NK-92 treated with Interleukin-12 subunit alpha and Interleukin-12 subunit beta, amount 100 ng/mL, for 24 hours (cell line): ENCODE measurements at places on chromosomes 16 and 17.

- DNase-seq: no peak
Measured at GRCh38 chr16:61435346-61435745, 600.9 kb downstream of the CDH8 start.

DNA sequence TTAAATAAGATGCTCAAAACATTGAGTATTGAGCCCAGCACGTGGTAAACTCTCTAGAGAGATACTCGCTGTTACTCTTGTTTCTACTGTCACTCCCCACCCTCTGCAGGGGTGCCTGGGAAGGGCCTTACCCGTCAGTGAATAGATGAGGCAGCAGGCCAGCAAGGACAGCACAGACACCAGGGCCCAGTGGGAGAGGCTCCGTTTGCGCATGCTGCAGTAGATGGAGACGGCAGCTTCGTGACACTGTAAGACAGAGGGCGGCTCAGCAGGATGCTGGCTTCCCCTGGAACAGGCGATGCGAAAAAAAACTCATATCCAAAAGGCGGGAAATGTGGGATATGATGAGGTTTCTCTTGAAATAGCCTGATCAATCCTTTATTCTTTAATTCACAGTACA, 20.0 kb downstream of the SLC38A8 start:
- no peak for DNase-seq

- DNase-seq: no peak
Measured at GRCh38 chr17:42389899-42390298, 1.7 kb upstream of the STAT3 start.

GRCh38 chr17:44079877-44080821, 9.6 kb downstream of the G6PC3 start:
- no peak for DNase-seq

DNA sequence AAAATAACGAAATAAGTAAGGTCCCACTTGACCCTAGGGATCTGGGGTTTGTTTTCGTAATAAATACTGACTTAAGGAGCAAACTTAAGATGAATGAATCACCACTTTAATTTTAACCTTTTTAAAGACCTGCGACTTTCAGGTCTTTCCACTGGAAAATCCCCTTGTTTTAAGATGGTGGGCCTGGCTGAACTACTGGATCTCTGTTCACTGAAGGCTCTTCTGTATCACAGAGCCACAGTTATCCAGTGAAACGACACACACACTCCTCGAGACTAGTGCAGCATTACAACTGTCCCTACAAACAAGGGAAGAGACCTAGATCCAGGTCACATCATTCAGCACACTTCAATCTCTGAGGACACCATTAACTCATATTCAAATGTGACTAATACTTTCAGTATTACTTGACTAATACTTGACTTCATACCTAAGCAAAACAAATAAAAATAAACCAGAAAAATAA, 299.0 kb downstream of the CEP112 start:
- no peak for DNase-seq

- no peak for DNase-seq
Measured at GRCh38 chr17:40531051-40531991, 29.9 kb upstream of the TNS4 start.

DNA sequence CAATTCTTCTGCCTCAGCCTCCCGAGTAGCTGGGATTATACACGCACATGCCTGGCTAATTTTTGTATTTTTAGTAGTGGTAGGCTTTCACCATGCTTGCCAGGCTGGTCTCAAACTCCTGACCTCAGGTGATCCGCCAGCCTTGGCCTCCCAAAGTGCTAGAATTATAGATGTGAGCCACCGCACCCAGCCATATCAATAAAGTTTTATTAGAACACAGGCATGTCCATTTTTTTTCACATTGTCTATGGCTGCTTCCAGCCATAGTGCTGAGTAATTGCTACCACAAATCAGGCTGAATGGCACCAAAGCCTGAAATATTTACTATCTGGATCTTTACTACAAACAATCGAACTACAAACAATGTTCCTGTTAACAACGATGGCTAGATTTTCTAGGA, 114.4 kb upstream of the IRX6 start:
- no peak for DNase-seq

- no peak for DNase-seq
Measured at GRCh38 chr17:70320673-70321345, 151.5 kb downstream of the KCNJ2 start.

- DNase-seq: no peak
Measured at GRCh38 chr16:14050291-14051027, 20.7 kb upstream of the MRTFB start.

DNA sequence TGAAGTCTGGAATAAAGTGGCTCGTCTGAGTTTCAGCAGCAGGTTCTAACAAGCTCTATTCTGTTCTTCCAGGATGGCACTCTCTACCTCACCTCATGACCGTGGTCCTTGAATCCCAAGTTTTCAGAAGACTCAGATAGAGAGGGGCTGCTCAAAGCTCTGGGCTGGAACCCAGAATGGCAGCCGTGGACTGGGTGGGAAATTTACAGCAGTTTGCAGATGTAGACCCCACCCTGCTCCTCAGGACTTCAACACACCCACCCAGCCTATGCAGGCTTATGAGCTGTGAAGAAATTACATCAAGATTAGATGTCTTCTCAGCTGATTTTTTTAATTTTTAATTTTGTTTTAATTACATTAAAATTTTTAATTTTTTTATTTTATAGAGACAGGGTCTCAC, 59.4 kb downstream of the METRNL start:
- DNase-seq: no peak

DNA sequence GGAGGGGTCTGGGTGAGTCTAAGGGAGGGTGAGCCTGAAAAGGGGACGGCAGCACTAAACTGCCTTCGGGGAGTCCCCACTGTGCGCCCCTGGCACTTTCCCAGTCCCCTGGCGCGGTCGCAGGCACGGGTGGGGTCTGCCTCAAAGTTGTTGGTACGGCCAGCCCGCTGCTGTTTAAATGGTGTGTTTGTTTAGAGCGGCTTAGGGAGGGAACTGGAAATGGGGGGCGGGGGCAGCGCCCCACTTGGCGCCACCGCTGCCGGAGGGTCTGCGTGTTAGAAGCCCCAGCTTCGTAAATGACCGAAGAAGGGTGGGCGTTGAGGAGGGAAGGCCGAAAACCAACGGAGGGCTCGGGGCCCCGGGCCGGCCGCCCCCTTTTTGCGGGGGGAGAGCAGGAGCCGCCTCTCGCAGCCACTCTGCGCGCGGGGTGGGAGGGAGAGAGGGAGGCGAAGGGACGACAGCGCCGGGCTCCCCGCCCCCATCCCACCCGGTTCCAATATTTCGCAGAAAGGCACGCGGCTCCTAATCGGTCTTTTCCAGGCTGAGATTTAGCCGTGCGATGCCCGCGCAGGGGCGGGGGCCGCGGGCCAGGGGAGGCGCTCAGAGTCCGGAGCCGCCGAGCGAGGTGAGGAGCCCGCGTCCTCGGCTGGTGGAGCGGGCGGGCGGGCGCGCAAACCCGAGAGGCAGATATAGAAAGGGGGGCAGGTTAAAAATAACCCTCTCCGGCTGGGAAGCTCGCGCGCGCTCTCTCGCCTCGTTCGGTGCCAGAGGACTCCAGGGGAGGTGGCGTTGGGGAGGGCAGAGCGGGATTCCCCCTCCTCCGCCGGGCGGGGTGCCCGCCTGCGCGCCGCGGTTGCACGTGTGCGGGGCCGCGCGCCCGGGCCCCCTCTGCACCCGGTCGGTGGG, 54.9 kb downstream of the SREBF1 start:
- no peak for DNase-seq

GRCh38 chr17:40316571-40317344, 7.8 kb downstream of the RARA start:
- no peak for DNase-seq

GRCh38 chr16:17524656-17525055, 53.9 kb upstream of the XYLT1 start:
- no peak for DNase-seq

DNA sequence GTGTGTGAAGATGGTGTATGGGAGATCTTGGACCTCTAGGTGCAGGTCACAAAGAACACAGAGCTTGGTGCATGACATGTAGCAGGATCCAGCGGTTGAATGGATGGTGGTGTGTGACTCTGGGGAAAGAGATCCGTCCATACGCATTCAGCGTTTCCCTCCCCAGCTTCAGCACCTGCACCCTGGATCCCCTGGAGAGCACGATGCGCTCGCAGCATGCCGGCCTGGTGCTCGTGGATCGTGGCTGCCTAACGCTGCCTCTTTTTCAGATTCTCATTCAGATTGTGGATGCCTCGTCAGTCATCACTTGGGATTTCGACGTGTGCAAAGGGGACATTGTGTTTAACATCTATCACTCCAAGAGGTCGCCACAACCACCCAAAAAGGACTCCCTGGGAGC, 70.9 kb downstream of the SEC14L1 start:
- no peak for DNase-seq

DNA sequence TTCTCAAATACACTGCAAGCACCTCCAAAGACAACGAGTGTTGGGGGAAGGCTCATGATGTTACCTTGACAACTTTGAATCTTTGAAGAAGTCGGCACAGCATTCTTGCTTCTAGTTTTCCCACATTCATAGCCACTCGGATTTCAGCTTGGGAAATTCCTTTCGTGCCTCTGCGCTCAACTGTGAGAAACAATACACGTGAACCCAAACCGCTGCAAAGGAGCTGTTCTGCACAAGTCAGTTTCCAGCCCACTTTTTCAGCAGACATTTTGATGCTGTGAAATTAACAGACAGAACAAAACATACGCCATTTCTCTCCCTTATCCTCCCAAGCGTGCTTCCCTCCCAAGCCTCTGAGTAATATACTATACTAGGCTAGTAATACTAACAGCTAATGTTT, 41.2 kb downstream of the GTF3C1 start:
- no peak for DNase-seq

DNA sequence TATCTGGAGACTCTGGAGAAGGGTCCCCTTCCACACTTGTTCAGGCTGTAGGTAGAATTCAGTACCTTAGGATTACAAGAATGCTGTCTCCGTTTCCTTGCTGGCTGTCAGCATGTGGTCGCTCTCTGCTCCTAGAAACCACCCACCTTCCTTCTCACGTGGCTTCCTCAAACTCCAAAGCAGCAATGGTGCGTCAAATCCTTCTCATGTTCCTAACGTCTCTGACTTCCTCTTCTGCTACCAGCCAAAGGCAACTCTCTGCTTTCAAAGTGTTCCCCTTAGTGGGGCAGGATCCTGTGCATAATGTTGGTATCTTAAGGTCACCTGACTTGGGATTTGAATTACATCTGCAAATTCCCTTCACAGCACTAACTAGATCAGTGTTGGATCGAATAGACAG, 30.9 kb upstream of the DYNLRB2 start:
- no peak for DNase-seq

GRCh38 chr16:4098501-4098900, 17.7 kb downstream of the ADCY9 start:
- no peak for DNase-seq

DNA sequence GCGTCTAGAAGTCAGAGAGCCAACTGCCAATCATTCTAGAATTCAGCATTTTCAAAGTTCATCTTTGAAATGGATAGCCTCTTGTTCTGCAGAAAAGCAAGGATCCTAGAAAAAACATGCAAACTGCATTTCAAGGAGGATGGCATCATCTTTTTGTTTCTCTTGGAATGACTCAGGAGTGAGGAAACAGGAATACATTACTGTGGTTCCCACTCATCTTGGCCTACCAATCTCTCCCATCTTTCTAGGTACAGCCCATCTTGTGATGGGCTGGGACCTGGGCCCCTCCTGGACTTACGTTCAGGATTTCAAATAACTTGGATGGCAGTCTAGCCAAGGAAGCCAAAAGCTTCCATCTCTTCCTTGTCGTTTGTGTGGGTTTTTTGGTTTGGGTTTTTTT, 363.4 kb downstream of the CDH13 start:
- no peak for DNase-seq

DNA sequence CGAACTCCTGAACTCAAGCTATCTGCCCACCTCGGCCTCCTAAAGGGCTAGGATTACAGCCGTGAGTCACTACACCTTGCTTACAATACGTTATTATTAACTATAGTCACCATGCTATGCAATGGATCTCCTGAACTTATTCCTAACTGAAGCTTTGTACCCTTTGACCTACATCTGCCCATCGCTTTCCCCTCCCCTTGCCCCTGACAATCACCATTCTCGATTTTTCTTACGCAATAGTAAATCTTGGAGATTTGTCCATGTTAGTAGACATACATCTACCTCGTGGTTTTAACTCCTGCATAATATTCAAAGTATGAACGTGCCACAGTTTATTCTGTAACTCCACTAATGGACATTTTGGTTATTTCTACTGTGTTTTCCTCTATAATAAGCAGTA, 120.6 kb downstream of the NPIPB5 start:
- no peak for DNase-seq

DNA sequence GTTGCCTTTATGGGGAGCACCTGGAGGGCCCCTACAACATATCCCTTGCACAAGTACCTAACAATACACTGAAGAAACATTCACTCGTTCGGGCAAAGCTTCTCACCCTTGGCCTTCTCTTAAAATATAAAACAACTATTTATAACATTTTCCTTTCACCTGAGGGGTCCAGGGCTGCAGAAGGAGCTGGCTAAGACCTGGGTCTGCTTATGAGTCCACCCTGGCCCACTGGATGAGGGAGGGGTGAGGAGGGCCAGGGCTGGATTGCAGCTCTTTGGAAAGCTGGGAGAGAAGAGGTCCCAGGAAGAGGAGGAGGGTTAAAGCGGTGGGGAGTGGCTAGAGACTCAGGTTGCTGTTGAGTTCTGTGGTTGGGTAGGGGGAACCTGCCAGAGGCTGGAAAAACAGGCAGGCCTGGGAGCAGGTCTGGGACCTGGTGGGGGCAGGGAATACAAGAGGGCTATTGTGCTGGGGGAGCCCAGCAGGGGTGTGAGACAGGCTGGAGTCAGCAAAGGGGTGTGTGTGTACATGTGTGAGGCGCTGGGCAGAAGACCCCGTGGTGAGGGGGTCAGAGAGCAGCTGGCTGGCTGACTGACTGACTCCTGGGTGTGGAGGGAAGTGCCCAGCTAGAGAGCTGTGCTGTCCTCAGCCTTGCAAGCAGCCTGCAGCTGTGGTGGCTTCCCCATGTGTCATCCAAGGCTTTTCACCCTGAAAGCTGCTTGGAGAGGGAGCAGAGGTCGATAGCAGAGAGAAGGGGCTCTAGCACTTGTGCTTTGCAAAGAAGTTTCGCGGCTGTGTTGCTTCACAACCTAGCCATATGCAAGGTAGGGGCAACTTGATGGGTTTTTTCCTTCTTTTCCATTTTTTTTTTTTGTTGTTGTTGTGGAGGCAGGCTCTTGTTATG, 10.2 kb upstream of the MRC2 start:
- DNase-seq: no peak

- DNase-seq: no peak
Measured at GRCh38 chr16:12458591-12459358, 344.9 kb downstream of the CPPED1 start.

GRCh38 chr17:62675701-62676100, 48.2 kb downstream of the MRC2 start:
- DNase-seq: no peak

DNA sequence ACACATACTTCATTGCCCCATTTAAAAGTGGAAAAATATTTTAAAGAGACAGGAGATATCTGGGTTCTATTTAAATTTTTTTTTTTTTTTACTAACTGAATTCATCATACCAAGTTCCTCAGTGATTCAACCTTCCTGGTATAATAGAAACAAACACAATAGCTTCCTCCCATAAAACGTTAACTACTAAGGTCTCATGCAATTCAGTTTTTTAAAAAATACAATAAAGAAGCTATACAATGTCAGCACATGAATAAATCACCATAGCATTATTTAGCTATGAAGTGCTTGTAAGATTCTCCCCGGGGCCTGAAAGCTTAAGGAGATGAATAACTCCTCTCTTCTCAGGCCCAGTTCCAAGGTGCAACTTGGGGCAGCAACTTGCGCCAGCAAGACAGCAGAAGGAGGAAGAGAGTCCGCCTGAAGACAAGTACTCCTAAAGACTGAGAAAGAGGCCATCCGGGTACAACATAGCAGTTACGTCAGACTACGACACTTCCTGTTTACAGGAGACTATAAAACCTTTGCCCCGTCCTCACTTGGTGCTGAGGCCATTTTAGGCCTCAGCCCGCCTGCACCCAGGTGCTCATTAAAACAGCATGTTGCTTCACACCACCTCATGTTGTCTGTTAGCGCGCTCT, 81.5 kb downstream of the MYO1D start:
- no peak for DNase-seq
